ENCODE measurements at places on chromosomes 13 and 19. TPM values are rescaled to one million over a fixed set of nuclear protein-coding genes. Genes with fewer than 3 reads are reported as not detected.

The PTPRH gene
- 6.0 TPM for total RNA-seq

The MYADM gene
- total RNA-seq, result 339 TPM

The CASP14 gene
- total RNA-seq, result not detected

The FXYD1 gene
- total RNA-seq, result 0.65 TPM

The KCNN1 gene
- 0.53 TPM for total RNA-seq

The SHC2 gene
- total RNA-seq, result 0.60 TPM

The KLK8 gene
- not detected for total RNA-seq

The TEAD2 gene
- 14.1 TPM for total RNA-seq

The TMIGD2 gene
- total RNA-seq, result not detected

The OVOL3 gene
- 0.78 TPM for total RNA-seq

The SIX5 gene
- total RNA-seq, result 26.6 TPM

The MUC16 gene
- 0.02 TPM for total RNA-seq

The PPM1N gene
- total RNA-seq, result 8.1 TPM

The ZNF486 gene
- total RNA-seq, result not detected

The TCF3 gene
- 65.1 TPM for total RNA-seq

The CYSLTR2 gene
- not detected for total RNA-seq

The HIF3A gene
- 0.12 TPM for total RNA-seq

The SIAH3 gene
- 0.01 TPM for total RNA-seq

The EPS8L1 gene
- 6.4 TPM for total RNA-seq

The KHSRP gene
- total RNA-seq, result 187 TPM

The PGLYRP2 gene
- total RNA-seq, result not detected

The ADGRE3 gene
- not detected for total RNA-seq

The PET100 gene
- 51.4 TPM for total RNA-seq

The SIGLEC12 gene
- not detected for total RNA-seq

The KCNC3 gene
- total RNA-seq, result 1.4 TPM

The OR7A17 gene
- total RNA-seq, result not detected

The CEACAM1 gene
- total RNA-seq, result 3.8 TPM

The CD70 gene
- 22.8 TPM for total RNA-seq

The NOP53 gene
- total RNA-seq, result 287 TPM

The PPP1R13L gene
- 39.9 TPM for total RNA-seq

The METTL21C gene
- not detected for total RNA-seq

The ATF5 gene
- total RNA-seq, result 48.3 TPM

The F2RL3 gene
- total RNA-seq, result not detected

The MCF2L gene
- 0.49 TPM for total RNA-seq

The LHFPL6 gene
- total RNA-seq, result 5.7 TPM

The TMEM150B gene
- total RNA-seq, result not detected

The COX7A1 gene
- total RNA-seq, result not detected

The CACNG7 gene
- 9.3 TPM for total RNA-seq

The VAV1 gene
- 7.9 TPM for total RNA-seq

The CAPN12 gene
- total RNA-seq, result 6.1 TPM

The CPB2 gene
- total RNA-seq, result not detected

The GAMT gene
- 43.4 TPM for total RNA-seq

The RUBCNL gene
- 0.12 TPM for total RNA-seq

The COMMD6 gene
- 142 TPM for total RNA-seq

The TEX29 gene
- total RNA-seq, result not detected

The DNASE2 gene
- 29.7 TPM for total RNA-seq

The SH2D3A gene
- 17.2 TPM for total RNA-seq

The SRRM5 gene
- 0.79 TPM for total RNA-seq

The SPHK2 gene
- total RNA-seq, result 13.6 TPM

The ZGLP1 gene
- 1.7 TPM for total RNA-seq

The GNA15 gene
- total RNA-seq, result not detected

The ZNF574 gene
- total RNA-seq, result 38.8 TPM

The DIAPH3 gene
- 8.1 TPM for total RNA-seq

The CACNG8 gene
- total RNA-seq, result 1.2 TPM

The SIGLEC5 gene
- not detected for total RNA-seq
